HCT116 (cell line): ENCODE measurements at places on chromosomes 3 and 15.

- DNase-seq = no peak
- no peaks in the 10 kb centered on the region for H3K36me3 ChIP-seq
- H3K4me1 ChIP-seq = peaks cover 7% of the 10 kb centered on the region; the same call in 1 of the 2 replicates
- H3K27ac ChIP-seq = no peak overlapping the region
- no peak overlapping the region for H3K4me3 ChIP-seq
These were observed 19.9 kb downstream of the NOX5 start for GRCh38 chr15:69034352-69034751.

GRCh38 chr3:138845181-138845601 lies 10.5 kb upstream of the PIK3CB start:
- no peaks in the 10 kb centered on the region for H3K4me1 ChIP-seq
- H3K36me3 ChIP-seq = no peaks in the 10 kb centered on the region
- no peak for DNase-seq
- H3K27me3 ChIP-seq = no peaks in the 10 kb centered on the region

DNA sequence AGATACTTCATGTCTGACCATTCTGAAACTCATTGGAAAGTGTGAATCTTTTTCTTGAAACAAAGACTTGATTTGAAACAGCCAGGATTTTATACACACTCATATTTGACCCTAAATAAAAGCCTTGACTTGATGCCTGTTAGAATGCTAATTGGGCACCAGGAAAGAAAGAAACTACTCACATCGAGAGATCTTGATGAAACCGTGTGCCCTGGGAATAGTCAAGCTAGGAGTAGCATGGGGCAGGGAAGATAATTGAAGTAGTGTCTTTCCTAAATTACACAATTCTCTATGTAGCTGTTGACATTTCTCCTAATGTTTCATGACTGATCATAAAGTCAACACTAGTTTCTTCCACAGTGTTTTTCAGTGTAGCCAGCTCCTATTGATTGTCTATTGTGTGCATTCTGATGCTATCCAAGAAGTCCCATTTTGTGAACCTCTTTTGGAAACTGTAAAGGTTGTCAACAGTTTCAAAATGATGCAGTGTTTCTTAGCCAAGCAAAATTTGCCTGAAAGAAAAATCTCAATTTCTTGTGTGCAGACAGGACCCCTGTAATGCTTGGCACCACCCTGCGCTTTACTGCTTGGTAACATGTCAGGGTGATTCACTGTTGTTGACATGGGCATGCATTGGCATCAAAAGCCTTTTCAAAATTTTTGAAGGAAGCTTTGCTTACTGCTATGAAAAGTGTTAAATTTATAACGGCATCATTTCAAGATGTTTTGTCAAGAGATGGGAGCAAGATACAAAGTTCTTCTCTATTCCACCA lies 52.5 kb upstream of the OTOL1 start:
- no peaks in the 10 kb centered on the region for H3K4me1 ChIP-seq
- H3K36me3 ChIP-seq = no peaks in the 10 kb centered on the region
- H3K27me3 ChIP-seq = no peaks in the 10 kb centered on the region
- DNase-seq = no peak
- H3K4me3 ChIP-seq = no peak overlapping the region

- H3K27ac ChIP-seq = no peak overlapping the region
- H3K4me3 ChIP-seq = no peak overlapping the region
- H3K36me3 ChIP-seq = no peaks in the 10 kb centered on the region
- no peak for DNase-seq
- H3K27me3 ChIP-seq = no peaks in the 10 kb centered on the region
- no peaks in the 10 kb centered on the region for H3K4me1 ChIP-seq
These were observed 60.2 kb downstream of the DENND4A start for GRCh38 chr15:65731926-65732325.

GRCh38 chr3:126179825-126180476 lies 435 bp downstream of the ALDH1L1 start:
- no peaks in the 10 kb centered on the region for H3K36me3 ChIP-seq
- H3K27ac ChIP-seq = no peak overlapping the region
- DNase-seq = no peak

DNA sequence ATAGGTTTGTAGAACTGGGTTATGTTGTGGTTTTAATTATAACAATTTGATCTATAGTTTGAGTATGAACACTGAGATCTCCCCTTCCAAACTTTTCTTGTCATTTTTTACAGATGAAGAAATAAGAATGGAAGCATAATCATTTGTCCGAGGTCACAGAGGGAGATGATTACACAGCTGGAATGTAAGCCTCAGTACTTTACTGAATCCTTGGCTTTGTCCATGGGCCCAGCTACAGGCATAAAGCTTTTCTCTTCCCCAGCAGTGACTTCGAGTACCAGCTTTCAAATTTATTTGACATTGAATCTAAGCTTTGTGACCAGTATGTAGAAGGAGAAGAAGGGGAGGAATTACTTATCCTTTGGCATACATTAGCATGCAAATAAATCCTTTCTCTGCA lies 80.9 kb upstream of the DCBLD2 start:
- H3K27me3 ChIP-seq = no peaks in the 10 kb centered on the region
- H3K36me3 ChIP-seq = no peaks in the 10 kb centered on the region
- H3K4me3 ChIP-seq = no peak overlapping the region
- peak overlapping the region; percentile 88 for H3K27ac ChIP-seq
- DNase-seq = no peak
- peaks cover 92% of the 10 kb centered on the region for H3K4me1 ChIP-seq

DNA sequence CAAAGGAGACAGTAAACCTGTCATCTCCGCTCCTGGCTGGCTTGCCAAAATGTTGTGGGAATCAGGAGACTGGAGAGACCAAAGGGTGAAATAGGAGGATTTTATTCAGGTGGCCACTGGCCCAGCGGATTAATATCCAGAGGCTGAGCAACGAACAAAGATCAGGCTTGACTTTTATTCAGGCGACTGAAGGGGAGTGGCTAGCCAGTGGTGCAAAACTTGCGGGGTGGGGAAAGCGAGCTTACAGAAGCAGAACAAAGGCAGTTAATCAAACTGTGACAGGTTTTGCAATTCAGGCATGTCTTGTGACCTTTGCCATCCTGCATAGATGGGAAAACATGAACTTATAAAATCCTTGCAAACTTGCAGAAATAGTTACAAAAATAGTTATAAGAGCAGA lies 19.8 kb upstream of the ACAD9 start:
- no peaks in the 10 kb centered on the region for H3K36me3 ChIP-seq
- H3K4me1 ChIP-seq = no peaks in the 10 kb centered on the region
- no peak for DNase-seq
- H3K27ac ChIP-seq = no peak overlapping the region

DNA sequence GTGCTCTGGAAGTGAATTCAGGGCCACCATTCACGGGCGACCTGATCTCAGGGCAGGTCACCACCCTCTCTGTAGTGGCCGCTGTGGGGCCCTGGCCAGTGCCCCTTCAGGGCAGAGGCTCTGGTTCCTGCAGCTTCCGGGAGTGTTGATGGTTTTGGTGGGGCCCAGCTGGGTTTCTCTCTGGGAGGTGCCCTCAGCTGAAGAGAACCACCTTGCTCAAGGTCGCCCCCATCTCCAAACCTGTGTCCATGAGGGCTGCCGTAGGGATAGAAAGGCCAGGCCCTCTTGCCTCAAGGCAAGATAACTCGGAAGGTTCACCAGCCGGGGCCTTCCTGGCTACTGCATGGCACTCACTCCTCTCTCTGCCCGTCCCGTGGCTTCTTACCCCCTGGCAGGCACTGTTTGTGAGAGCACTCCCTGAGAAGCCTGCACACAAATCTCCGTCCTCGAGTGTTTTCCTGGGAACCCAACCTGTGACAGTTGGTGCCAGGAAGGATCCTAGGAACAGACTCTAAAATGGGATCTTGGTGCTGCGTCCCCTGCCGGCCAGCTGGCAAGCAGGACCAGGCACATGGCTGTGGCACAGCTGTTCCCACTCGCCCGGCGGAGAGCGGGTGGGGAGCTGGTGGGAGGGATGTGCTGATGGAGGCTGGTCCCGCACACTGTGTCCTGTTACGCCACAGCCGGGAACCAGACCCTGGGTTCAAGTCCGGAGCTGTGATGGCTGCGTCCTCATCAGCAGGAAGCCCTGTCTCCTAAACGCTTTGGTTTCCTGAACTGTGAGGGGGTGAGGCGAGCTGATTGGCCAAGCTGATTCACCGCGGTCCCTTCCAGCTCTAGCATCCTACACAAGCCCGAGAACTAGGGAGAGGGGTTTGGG lies 23.2 kb upstream of the PIGZ start:
- no peaks in the 10 kb centered on the region for H3K36me3 ChIP-seq
- no peak overlapping the region for H3K4me3 ChIP-seq
- no peaks in the 10 kb centered on the region for H3K4me1 ChIP-seq
- DNase-seq = no peak
- H3K27me3 ChIP-seq = no peaks in the 10 kb centered on the region

GRCh38 chr15:65470866-65471265 lies 46.6 kb downstream of the DPP8 start:
- H3K4me1 ChIP-seq = no peaks in the 10 kb centered on the region
- H3K27ac ChIP-seq = no peak overlapping the region
- no peaks in the 10 kb centered on the region for H3K27me3 ChIP-seq
- no peak for DNase-seq
- H3K36me3 ChIP-seq = 0 out of 2 replicates have a peak, but pooled peaks cover 10% of the 10 kb centered on the region
- no peak overlapping the region for H3K4me3 ChIP-seq

DNA sequence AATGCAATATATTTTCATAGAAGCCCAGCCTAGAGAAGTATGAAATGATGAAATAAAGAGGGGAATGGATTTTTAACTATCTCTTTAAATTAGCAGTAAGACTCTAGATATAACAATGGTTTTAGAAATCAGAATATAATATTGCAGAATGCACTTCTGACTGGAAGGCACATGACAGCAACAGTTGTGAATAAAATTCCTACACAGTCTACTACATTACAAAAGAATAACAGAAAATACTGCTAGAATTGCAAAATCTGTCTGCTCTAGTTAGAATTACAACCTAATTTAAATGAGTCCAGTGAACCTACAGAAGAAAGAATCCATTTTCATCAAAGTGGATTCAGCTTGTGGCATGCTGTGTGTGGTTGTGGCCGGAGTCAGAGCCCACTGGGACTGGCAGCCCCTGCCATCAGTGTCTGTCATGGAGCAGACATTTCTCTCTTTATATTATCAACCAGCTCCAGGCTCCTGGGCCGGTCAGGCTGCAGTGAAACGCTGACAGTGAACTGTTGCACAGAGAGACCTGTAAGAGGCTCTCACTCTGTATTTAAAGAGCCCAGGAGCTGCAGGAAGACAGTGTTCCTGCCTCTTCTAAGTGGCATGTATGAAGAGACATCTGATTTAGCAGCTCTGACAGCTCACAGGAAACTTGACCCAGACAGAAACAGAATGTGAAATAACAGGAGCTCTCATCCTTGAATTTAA lies 1523.8 kb upstream of the CADM2 start:
- no peaks in the 10 kb centered on the region for H3K36me3 ChIP-seq
- H3K27ac ChIP-seq = no peak overlapping the region
- no peak for DNase-seq
- H3K4me3 ChIP-seq = no peak overlapping the region
- H3K4me1 ChIP-seq = no peaks in the 10 kb centered on the region
- H3K27me3 ChIP-seq = no peaks in the 10 kb centered on the region

- no peak overlapping the region for H3K27ac ChIP-seq
- H3K27me3 ChIP-seq = no peaks in the 10 kb centered on the region
- no peaks in the 10 kb centered on the region for H3K36me3 ChIP-seq
- no peak overlapping the region for H3K4me3 ChIP-seq
These were observed 129.3 kb downstream of the IQCH start for GRCh38 chr15:67383899-67384298.

DNA sequence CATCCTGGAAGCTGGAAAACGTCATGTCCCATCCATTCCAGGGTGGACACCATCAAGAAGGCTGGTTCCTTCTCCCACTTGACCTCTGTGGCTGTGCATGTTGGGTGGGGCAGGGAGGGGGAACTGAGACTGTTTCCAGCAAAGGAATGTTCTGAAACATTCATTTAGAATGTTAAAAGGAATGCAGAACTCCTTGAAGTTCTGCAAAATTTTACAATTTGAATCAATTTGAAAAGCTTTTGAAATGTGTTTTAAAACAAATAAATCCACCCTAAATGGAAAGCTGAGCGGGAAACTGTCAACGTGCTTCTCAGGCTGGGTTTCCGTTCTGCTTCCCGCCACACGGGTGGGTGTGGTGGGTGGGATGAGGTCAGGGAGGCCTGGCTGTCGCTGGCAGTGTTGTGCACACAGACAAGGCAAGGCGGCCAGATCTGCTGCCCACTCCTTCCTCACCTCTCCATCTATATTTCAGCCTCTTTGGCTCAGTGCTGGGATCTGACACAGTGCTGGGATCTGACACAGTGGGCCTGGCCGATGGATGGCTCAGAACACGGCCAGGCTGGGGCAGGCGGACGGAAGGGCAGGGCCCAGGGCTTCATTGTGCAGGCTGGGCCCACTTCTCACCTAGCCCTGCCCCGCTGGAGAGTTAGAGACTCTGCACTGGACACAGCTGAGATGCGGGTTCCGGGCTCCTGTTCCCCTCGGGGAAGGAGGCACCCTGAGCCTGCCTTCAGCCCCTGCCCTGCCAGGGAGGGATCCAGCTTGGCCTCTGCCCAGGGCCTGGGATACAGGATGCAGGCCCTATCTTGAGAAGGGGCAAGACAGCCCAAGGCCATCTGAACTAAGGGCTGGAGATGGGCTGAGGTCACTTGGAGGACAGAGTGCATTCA lies 110.4 kb downstream of the TMEM266 start:
- H3K27me3 ChIP-seq = no peaks in the 10 kb centered on the region
- no peaks in the 10 kb centered on the region for H3K36me3 ChIP-seq
- no peak for DNase-seq
- H3K27ac ChIP-seq = no peak overlapping the region
- H3K4me3 ChIP-seq = no peak overlapping the region

DNA sequence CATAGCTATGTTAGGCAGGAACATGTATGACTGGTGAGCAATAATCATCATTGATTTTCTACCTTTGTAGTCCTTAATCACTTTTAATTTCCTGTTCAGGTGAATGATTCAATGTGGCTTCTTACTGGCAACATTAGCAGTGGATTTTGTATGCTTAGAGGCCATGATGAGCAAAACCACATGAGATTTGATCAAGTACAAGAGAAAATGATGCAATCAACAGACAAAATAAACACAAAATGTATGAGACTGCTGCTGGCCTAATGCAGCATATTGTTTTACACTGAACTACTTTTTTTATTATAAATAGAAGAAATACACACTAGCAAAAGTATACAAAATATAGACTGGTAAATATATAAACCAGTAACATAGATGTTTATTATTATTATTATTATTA lies 47.5 kb upstream of the SI start:
- no peak for DNase-seq
- H3K36me3 ChIP-seq = no peaks in the 10 kb centered on the region
- no peaks in the 10 kb centered on the region for H3K4me1 ChIP-seq
- H3K27ac ChIP-seq = no peak overlapping the region
- H3K4me3 ChIP-seq = no peak overlapping the region
- no peaks in the 10 kb centered on the region for H3K27me3 ChIP-seq

GRCh38 chr3:46742992-46743585 lies 25.4 kb upstream of the PRSS50 start:
- H3K27me3 ChIP-seq = no peaks in the 10 kb centered on the region
- no peak for DNase-seq
- no peaks in the 10 kb centered on the region for H3K36me3 ChIP-seq
- no peaks in the 10 kb centered on the region for H3K4me1 ChIP-seq

- no peak for DNase-seq
- no peaks in the 10 kb centered on the region for H3K4me1 ChIP-seq
- H3K4me3 ChIP-seq = no peak overlapping the region
- H3K27ac ChIP-seq = no peak overlapping the region
These were observed 181.4 kb downstream of the CACNA2D3 start for GRCh38 chr3:54303517-54304375.

GRCh38 chr15:47340571-47340920 lies 376.8 kb upstream of the SEMA6D start:
- H3K27ac ChIP-seq = no peak overlapping the region
- no peak overlapping the region for H3K4me3 ChIP-seq
- no peak for DNase-seq
- H3K36me3 ChIP-seq = no peaks in the 10 kb centered on the region
- no peaks in the 10 kb centered on the region for H3K27me3 ChIP-seq
